PC-9 (cell line): ENCODE measurements at places on chromosomes 7 and 10. TPM values are rescaled to one million over a fixed set of nuclear protein-coding genes. Genes with fewer than 3 reads are reported as not detected.

DNA sequence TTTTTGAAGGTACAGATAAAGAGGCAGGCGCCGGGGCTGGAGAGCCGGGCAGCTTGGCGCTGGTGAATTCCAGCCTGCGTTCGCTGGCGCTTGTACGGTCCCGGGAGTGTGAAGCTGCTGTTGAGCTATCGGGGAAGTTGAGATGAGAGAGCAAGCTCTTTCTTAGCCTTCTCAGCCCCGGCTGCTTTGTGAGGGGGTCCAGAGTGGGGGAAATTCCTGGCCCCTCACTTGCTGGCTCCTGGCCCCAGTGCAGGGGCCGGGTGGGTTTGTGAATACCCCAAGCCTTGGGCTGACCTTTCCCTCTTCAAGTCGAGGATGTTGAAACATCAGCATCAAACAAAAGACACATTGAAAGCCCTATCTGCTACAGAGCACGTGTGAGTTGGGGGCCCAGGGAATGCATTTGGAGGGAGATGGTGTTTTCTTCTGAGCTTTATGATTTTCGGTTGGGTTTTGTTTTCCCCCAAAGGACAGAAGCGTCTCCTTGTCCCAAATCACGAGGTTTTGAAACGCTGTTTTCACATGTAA is 2.7 kb downstream of the ZMIZ1 start:
- DNase-seq = no peak

DNA sequence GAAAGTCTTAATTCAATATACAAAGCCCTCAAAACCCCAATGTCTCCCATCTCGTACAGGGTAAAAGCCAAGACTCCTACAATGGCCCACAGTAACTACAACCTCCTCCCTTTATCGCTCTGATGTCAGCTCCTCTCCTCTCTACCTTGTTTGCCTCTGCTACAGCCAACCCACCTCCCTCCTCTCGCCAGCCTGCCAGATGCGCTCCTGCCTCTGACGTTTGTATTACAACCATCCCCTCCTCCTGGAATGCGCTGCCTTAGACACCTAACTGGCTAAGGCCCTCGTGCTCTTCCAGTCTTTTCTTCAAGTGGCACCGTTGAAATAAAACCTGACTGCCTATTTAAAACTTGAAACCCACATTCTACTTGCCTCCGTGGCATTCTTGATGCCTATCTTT is 115.3 kb upstream of the MYO3A start:
- no peak for DNase-seq

DNA sequence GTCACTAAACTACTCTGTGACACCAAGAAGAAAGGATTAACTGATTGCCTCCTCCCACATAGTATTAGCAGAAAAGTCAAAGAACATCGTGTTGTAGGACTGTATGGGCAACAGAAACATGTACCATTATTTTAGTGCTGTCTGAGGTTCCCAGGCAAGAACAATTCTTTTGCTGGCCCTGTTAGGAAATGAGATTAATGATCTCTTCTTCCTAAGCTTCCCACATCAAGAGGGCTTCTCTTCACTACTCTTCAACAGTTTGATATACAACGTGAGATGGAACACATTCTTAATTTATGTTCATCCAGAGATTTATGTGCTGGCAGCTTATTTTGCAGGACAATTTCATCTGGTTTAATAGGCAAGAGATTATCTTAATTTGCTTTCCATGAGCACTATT is 219.6 kb downstream of the DOCK4 start:
- DNase-seq = no peak

DNA sequence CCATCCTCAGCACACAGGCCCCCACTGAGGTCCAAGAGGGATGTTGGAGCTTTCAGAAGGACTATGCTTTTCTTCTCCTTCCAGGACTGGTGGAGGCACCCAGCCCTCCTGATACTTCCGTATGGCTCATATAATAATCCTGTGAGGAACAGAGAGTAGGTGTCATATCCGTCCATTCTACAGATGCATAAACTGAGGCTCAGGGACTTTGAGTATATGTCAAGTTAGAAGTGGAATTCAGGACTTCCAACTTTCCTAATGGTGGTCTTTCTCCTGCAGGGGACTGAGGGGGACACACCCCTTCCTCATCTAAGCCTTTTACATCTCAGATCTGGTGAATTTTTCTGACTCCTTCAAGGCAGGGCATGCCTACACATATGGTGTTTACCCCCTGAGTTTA is 153.7 kb downstream of the RPS24 start:
- DNase-seq = no peak

DNA sequence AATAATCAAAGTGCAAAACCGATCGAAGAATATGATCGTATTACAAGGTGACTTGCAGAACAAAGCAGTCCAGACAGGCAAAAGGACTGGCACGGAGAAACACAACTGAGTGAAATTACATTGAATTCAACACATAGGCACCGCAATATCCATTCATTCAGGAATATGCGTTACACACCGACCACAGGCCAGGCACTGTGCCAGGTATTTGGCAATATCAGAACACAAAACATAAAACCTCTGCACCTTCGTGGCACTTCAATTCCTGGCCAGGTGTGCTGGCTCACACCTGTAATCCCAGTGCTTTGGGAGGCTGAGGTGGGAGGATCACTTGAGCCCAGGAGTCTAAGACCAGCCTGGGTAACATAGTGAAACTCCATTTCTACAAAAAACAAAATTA is 187.9 kb downstream of the DIP2C start:
- DNase-seq = no peak

DNA sequence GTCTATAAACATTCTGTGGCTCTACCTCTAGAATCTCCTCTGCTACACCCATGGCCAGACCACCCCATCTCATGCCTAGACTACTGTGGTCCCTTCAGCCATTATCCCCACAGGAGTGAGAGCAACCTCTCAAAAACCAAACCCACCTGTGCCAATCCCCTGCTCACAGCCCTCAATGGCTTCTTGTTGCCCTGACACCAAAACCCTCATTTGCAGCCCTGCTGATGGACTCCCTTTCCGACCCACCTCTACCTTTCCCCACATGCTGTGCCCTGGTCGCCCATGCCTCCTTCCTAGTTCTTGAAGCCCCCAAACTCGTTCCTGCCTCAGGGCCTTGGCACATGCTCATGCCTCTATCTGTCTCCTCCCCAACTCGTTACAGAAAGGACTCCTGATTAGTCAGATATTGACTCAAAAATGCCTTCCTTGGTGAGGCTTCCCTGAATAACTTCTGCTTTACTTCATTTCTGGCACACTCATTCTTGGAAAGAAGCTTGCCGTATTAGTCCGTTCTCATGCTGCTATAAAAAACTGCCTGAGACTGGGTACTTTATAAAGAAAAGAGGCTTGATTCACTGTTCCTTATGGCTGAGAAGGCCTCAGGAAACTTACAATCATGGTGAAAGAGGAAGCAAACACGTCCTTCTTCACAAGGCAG is 104.2 kb downstream of the TEX36 start:
- no peak for DNase-seq

The VSTM4 gene
- not detected in 2 replicates for total RNA-seq
